Tibial nerve (tissue), 4 donors: ENCODE measurements at places on chromosomes 12 and 14.

- DNase-seq, result no peak
Measured at GRCh38 chr12:128191380-128191779, 75.6 kb upstream of the TMEM132C start.

DNA sequence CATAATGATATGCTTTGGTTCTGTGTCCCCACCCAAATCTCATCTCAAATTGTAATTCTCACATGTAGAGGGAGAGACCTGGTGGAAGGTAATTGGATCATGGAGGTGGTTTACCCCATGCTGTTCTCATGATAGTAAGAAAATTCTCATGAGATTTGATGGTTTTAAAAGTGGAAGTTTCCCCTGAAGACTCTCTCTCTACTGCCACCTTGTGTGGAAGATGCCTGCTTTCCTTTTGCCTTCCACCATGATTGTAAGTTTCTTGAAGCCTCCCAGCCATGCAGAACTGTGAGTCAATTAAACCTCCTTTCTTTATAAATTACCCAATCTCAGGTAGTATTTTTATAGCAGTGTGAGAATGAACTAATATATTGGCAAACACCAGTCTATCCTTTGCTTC lies 260.4 kb upstream of the PPFIA2 start:
- no peak for DNase-seq

- no peak for DNase-seq
Measured at GRCh38 chr12:100718187-100718586, 76.4 kb upstream of the ANO4 start.

DNA sequence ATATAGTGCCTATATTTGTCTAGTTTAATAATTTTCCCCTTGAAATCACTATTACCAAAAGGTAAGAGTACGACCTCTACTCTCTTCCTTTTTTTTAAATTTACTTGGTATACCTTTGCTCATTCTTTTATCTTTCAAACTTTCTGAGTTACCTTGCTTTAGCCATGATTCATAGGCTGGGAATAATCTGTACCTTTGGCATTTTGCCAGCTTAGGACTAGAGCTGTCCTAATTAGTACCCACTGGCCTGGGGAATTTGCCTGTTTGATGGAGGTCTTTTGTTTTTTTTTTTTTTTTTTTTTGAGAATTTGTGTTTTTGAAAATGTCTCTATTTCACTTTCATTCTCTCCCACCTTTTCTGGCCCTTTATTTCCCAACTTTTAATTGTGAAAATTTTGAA lies 8.7 kb upstream of the SLC4A8 start:
- DNase-seq, result no peak

- DNase-seq, result peak; percentile 13
Measured at GRCh38 chr14:88551980-88552431, 2.8 kb downstream of the PTPN21 start.

- no peak for DNase-seq
Measured at GRCh38 chr14:55661029-55661428, 81.0 kb downstream of the KTN1 start.

DNA sequence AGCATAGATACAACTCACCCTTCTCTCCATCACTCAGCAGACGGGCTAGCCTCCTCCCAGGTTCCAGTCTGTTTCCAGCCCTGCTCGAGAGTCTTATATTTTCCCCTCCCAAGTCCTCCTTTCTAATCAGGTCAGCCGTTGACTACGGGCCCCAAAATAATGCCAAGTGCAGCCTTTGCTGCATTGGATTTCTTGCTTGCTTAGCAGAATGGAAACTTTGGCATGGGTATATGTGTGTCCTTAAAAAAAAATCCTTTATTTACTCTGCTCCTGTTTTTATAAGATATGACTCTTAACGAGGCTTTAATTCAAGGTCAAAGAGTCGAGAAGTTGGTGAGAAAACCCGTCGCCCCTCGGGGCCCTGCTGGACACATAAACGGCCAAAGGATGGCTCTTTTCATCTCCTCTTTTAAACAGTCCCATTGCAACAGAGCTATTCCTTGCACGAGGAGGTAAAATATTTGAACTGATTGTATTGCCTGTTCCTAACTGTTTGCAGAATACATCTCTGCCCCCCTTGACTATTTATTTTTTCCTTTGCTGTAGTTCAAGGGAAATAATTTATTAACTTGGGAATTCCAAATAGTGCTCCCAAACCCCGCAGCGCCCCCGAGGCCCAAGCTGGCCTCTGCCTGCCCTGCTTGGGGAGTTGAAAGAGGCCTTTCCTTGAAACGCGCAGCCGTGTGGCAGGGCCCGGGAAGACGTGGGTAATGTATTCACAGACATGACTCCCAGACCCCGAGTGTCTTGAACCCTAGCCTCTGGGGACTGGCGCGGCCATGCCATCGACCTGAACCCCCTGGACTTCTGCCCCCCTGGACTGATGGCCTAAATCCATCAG lies 156.5 kb upstream of the MYL2 start:
- no peak for DNase-seq

- no peak for DNase-seq
Measured at GRCh38 chr14:50670196-50670865, 2.2 kb upstream of the SAV1 start.

DNA sequence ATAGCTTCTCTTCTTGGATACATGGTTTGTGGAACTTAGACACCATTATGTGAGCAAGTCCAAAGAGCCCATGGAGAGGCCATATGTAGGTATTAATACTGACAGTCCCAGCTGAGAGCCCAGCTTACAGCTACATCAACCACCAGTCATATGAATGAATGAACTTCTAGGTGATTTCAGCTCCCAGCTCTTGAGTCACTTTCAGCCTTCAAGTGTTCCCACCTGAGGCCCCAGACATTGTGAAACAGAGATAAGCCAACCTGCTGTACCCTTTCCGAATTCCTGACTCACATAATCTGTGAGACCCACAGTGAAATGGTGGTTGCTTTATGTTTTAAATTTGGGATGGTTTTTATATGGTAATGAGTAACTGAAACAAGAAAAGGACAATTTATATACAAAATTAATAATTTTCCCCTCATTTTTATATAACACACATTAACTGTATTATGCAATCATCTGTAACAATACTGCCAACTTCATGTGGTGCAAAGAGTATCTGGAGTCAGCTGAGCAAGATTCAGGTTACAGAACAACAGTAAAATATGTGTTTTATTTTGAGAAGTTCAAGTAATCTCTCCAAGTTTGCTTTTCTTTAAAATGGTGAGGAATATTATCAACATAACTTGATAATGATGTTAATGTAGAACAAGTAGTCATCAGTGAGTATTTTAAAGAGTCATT lies 27.7 kb upstream of the FBXO33 start:
- no peak for DNase-seq
